Lung (tissue), 17 donors: ENCODE measurements at places on chromosomes 11 and 22. TPM values are rescaled to one million over a fixed set of nuclear protein-coding genes. Genes with fewer than 3 reads are reported as not detected.

DNA sequence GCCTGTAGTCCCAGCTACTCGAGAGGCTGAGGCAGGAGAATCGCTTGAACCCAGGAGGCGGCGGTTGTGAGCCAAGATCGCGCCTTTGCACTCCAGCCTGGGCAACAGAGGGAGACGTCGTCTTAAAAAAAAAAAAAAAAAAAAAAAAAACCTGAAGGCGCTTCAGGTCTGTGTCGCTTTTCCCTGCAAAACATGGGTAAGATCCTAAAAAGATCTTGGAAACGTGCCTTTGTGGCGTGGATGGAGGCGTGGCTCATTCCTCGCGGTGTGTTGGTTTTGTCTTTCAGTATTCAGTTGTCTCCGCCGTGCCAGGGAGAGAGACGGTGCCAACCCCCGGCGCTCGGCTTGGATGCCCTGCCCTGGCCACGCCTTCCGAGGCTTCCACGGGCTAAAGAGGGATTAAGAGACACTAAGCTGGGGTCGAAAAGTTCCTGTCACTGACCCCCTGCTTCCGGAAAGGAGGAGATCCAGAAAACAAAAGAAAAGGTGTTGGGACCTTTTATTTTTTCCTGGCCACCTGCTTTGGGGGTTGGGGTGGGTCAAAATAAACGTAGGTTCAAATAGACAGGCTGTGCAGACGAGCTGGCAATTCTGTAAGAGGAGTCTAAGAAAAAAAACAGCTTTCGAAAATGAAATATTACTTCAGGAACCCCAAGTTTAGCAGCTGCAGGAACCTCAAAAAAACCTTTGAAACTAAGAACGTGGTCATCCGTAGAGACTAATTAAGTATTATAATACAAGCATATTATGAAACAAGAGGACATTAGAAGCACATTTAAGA is 1.1 kb upstream of the SLC35F2 start:
- H3K27ac ChIP-seq = no peak overlapping the region
- H3K27me3 ChIP-seq = no peaks in the 10 kb centered on the region
- peaks cover 14% of the 10 kb centered on the region for H3K4me1 ChIP-seq
- H3K36me3 ChIP-seq = no peaks in the 10 kb centered on the region

- H3K27me3 ChIP-seq = no peaks in the 10 kb centered on the region
- H3K4me3 ChIP-seq = no peak overlapping the region
- no peaks in the 10 kb centered on the region for H3K4me1 ChIP-seq
- no peaks in the 10 kb centered on the region for H3K36me3 ChIP-seq
- H3K27ac ChIP-seq = no peak overlapping the region
- no peak for DNase-seq
These were observed 69.1 kb upstream of the APOA1 start for GRCh38 chr11:116906479-116906878.

DNA sequence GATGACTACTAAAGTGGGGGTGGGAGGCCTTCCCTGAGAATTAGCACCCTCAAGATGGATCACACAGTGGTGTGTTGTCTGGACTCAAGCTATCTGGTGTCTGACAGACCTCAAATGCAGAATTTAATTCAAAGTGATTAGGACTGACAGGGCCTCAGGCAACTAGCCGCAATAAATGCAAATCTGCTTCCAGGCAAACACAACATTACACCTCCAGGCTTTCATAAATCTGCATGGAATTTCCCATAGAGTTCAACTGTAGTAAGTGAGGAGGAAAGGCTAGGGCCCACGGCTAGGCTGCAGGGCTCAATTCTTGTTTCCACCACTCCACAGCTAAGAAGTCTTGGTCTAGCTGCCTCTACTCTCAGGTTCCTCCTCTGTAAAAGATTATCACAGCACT is 331.4 kb downstream of the LARGE1 start:
- H3K4me3 ChIP-seq = no peak overlapping the region
- H3K27ac ChIP-seq = no peak overlapping the region
- H3K27me3 ChIP-seq = no peaks in the 10 kb centered on the region
- H3K4me1 ChIP-seq = no peaks in the 10 kb centered on the region
- no peak for DNase-seq
- H3K36me3 ChIP-seq = no peaks in the 10 kb centered on the region

DNA sequence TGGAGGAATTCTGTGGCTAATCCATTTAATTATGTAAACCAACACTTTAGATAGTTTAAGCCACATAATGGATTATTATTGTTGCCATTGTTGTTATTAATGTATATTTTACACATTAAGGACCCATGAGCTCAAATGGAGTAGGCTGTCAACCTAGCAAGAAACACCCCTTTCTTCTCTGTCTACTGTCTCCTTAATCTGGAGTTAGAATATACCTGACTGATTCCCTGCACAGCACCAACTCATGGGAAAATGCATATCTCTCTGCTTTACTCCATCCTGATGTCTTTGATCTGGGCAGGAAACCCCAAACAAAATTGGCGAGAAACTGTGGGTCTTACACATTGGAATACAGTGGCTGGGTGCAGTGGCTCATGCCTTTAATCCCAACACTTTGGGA is 24.0 kb upstream of the ME3 start:
- H3K4me1 ChIP-seq = peaks cover 38% of the 10 kb centered on the region
- DNase-seq = no peak
- H3K27ac ChIP-seq = no peak overlapping the region
- H3K27me3 ChIP-seq = no peaks in the 10 kb centered on the region
- no peak overlapping the region for H3K4me3 ChIP-seq

GRCh38 chr11:126476266-126476924 is 120.9 kb downstream of the ST3GAL4 start:
- H3K27me3 ChIP-seq = no peaks in the 10 kb centered on the region
- no peak for DNase-seq
- no peaks in the 10 kb centered on the region for H3K36me3 ChIP-seq
- no peak overlapping the region for H3K27ac ChIP-seq
- no peaks in the 10 kb centered on the region for H3K4me1 ChIP-seq

DNA sequence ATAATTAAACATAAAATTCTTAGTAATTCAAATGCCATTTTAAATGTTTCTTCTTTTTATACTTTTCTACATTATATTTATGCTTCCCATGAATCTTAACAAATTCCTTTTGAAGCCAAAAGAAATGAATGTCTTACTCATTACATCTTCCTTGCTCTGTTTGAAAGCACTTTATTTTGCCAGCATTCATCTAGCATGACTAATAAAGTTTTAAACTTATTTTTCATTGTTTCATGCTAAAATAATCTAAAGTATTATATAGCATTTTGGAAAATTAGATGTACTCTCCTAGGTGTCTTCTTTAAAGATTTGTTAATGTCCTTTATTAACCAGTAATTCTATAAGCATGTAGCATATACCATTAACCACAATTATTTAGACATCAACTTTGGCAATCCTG is 9.7 kb upstream of the PIWIL4 start:
- H3K27ac ChIP-seq = no peak overlapping the region
- no peaks in the 10 kb centered on the region for H3K27me3 ChIP-seq
- DNase-seq = no peak
- no peaks in the 10 kb centered on the region for H3K36me3 ChIP-seq

The DUSP8 gene
- polyA plus RNA-seq = 9.1 TPM

The PGGHG gene
- polyA plus RNA-seq = 145 TPM

The TENM4 gene
- 1.4 TPM for polyA plus RNA-seq

The CHRNA10 gene
- 1.6 TPM for polyA plus RNA-seq

The DERL3 gene
- 8.4 TPM for polyA plus RNA-seq
